ENCODE measurements at places on chromosomes 2 and 18. TPM values are rescaled to one million over a fixed set of nuclear protein-coding genes. Genes with fewer than 3 reads are reported as not detected.

DNA sequence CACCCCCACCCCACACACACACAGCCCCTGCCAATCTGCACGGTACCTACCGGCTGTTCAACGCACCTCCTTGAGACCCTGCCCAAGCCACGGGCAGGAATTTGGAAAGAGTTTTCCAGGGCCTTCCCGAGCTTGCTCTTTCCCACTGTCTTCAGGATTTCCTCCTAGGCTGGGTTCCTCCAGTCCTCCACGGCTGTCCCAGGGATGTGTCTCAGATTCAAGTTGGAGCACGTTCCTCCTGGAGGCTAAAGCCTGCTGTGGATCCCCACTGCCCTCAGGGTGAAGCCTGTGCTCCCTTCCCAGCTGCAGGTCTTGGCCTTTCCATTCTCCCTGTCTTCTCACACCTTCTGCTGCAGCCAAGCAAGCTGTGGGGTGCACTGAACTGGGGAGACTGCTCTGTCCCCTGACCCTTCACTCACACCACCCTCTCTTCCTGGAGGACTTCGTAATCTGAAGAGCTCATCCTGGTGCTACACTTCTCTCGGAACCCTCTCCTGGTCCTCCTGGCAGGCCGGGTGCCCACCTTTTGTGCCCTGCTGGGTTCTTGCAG lies 54.9 kb upstream of the HS6ST1 start:
- no peak overlapping the region for H3K4me3 ChIP-seq
- no peaks in the 10 kb centered on the region for H3K36me3 ChIP-seq
- H3K27me3 ChIP-seq: no peaks in the 10 kb centered on the region
- peaks cover 57% of the 10 kb centered on the region for H3K4me1 ChIP-seq

GRCh38 chr2:20165677-20166509 lies 59.0 kb downstream of the SDC1 start:
- H3K36me3 ChIP-seq: no peaks in the 10 kb centered on the region
- no peak for DNase-seq
- no peak overlapping the region for H3K4me3 ChIP-seq
- no peak overlapping the region for H3K27ac ChIP-seq
- H3K27me3 ChIP-seq: no peaks in the 10 kb centered on the region
- no peaks in the 10 kb centered on the region for H3K4me1 ChIP-seq

DNA sequence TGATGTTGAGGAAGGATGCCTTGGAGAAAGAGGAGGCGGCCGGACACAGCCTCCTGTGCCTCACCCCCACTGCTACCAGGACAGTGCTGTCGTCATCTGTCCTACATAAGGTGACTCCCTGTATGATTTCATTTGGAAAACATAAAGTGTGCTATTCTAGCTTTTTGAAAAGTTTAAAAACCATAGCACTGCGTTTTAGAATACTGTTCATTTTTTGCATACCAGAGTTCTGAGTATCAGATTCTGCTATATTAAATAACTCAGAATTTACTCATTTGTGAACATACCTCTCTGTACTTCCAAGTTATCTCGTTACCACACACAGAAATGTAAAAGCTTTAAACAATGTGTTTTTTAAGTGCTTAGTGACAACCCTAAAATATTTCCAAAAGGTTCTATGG lies 302.9 kb downstream of the LRRTM1 start:
- no peaks in the 10 kb centered on the region for H3K36me3 ChIP-seq
- no peak overlapping the region for H3K4me3 ChIP-seq
- DNase-seq: no peak
- no peaks in the 10 kb centered on the region for H3K4me1 ChIP-seq
- no peak overlapping the region for H3K27ac ChIP-seq

- no peak for DNase-seq
- no peak overlapping the region for H3K4me3 ChIP-seq
- H3K27ac ChIP-seq: no peak overlapping the region
- no peaks in the 10 kb centered on the region for H3K27me3 ChIP-seq
- no peaks in the 10 kb centered on the region for H3K36me3 ChIP-seq
These were observed 59.2 kb downstream of the CSRNP3 start for GRCh38 chr2:165528691-165529090.

DNA sequence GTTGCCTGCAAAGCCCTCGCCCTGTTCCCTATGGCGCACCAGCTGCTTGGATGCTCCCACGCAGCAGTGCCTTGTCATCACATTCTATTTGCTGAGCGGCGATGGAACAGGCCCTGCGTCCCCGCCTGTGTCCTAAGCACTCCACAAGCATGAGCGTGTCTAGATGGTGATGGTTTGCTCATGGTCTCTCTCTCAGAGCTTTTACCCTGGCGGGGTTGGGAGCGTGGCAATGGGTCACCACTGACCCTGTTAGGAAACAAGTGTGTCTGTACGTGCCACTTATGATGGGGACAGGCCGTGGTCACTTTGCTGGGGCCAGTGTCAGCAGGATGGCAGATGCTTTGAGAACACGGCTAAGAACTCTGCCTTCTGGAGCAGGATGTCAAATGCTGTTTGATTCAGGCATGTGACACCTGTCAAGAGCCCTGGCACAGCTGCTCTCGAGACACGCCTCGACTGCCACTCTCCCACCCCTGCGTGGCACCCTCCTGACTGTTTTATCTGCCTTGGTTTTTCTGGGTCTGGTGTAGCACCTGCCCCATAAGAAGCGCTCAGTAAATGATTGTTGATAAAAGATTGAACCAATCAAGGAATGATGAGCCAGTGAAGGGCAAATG lies 44.2 kb downstream of the RRM2 start:
- no peak overlapping the region for H3K4me3 ChIP-seq
- H3K27me3 ChIP-seq: no peaks in the 10 kb centered on the region
- no peaks in the 10 kb centered on the region for H3K36me3 ChIP-seq
- H3K4me1 ChIP-seq: no peaks in the 10 kb centered on the region
- no peak overlapping the region for H3K27ac ChIP-seq
- DNase-seq: no peak

DNA sequence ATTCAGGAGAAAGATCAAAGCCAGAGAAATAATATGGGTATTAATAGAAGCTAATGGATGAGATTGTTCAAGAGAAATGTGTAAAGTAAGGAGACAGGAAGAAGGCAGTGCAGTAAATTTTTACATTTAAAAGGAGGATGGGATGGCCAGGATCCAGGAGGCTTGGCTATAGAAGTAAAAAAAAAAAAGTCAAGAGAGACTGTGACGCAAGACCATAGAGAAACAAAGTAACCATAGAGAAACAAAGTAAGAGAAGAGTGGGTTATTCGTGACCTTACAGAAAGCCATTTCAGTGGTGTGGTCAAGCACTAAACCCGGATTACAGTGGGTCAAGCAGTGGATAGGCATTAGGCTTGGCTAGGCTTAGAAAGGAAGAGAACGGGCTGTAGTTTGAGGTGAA lies 10.5 kb upstream of the FAM171B start:
- no peak overlapping the region for H3K27ac ChIP-seq
- H3K4me3 ChIP-seq: no peak overlapping the region

DNA sequence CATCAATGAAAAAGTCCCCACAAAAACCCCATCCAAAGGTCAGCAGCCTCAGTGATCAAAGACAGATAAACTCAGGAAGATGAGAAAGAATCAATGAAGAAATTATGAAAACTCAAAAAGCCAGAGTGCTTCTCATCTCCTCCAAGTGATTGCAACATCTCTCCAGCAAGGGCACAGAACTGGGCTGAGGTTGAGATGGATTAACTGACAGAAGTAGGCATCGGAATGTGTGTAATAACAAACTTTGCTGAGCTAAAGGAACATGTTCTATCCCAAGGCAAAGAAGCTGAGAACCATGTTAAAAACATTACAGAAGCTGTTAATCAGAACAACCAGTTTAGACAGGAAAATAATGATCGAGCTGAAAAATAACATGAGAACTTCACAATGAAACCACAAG lies 442.8 kb upstream of the SYT4 start:
- no peaks in the 10 kb centered on the region for H3K27me3 ChIP-seq
- H3K4me1 ChIP-seq: no peaks in the 10 kb centered on the region
- no peak overlapping the region for H3K27ac ChIP-seq
- H3K36me3 ChIP-seq: no peaks in the 10 kb centered on the region

DNA sequence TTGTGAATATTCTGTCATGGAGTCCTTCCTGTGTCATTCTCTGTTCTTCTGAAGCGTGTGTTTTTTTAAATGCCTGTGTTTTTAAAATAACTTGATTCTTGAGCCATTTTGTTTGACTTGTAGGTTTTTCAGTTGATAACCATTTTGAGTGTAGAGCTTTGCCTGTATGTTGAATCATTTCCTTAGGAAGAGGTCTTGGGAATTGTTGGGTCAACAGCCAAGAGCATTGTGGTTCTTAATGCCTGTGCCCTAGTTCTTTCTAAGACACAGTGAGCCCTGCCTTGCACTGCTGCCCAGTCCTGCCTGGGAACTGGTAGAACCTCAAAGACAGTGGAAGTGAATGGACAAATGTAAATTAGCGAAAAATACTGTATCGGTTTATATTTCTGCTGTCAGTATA lies 25.9 kb downstream of the RAB12 start:
- DNase-seq: no peak
- no peaks in the 10 kb centered on the region for H3K4me1 ChIP-seq
- no peaks in the 10 kb centered on the region for H3K27me3 ChIP-seq
- no peak overlapping the region for H3K4me3 ChIP-seq

DNA sequence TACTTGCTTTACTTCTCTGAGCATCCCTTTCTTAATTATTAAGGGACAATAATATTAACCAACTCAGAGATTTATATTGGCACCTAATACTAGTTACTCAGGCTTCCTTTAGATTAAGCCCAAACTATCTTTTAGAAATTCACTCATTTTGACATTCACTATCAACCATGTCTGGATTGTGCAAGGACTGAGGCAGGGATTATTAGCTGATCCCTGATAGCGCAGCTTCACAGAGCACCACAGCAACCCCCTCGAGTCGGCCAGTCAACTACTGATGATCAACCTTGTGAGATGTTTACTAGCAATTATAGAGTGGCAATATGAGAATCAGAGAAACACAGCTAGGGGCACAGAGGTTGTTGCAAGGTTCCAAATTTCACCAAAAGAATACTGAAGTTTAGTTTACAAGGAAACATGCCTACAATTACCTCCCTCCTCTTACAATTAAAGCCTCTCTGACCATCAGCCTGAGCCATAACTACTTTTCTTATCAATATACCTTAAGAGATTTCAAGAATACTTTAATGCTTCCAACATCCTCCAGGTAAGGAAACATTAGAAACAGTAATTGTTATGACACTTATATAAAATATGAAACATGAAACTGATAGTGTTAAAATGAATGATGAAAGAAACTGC lies 191.6 kb downstream of the TCF4 start:
- H3K4me1 ChIP-seq: peaks cover 40% of the 10 kb centered on the region
- no peaks in the 10 kb centered on the region for H3K36me3 ChIP-seq
- H3K4me3 ChIP-seq: no peak overlapping the region
- H3K27ac ChIP-seq: peak overlapping the region; percentile 32
- no peaks in the 10 kb centered on the region for H3K27me3 ChIP-seq
- no peak for DNase-seq

DNA sequence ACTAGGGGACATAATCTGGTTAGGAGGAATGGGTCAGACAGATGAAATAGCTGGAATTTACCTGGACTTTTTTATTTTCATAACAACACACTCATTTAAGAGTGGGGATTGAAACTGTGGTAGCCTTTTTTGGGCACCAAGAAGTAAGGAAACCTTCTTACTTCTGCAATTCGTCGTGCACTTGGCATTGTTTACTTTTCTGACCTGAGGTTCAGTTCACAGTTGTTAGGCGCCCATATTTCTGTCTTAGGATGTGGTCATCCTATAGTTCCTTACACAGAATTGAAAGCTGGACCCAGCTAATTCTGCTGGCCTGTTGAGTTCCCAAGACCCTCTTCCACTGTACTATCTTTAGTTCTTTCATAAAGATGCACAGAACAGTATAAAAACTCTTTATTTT lies 72.9 kb downstream of the TMX3 start:
- no peaks in the 10 kb centered on the region for H3K27me3 ChIP-seq
- no peaks in the 10 kb centered on the region for H3K4me1 ChIP-seq
- DNase-seq: no peak
- H3K4me3 ChIP-seq: no peak overlapping the region
- H3K27ac ChIP-seq: no peak overlapping the region
- no peaks in the 10 kb centered on the region for H3K36me3 ChIP-seq

GRCh38 chr2:190576573-190576972 lies 42.1 kb upstream of the NEMP2 start:
- peaks cover 40% of the 10 kb centered on the region for H3K4me1 ChIP-seq
- no peaks in the 10 kb centered on the region for H3K27me3 ChIP-seq
- peak overlapping the region; percentile 68 for H3K27ac ChIP-seq
- no peaks in the 10 kb centered on the region for H3K36me3 ChIP-seq

DNA sequence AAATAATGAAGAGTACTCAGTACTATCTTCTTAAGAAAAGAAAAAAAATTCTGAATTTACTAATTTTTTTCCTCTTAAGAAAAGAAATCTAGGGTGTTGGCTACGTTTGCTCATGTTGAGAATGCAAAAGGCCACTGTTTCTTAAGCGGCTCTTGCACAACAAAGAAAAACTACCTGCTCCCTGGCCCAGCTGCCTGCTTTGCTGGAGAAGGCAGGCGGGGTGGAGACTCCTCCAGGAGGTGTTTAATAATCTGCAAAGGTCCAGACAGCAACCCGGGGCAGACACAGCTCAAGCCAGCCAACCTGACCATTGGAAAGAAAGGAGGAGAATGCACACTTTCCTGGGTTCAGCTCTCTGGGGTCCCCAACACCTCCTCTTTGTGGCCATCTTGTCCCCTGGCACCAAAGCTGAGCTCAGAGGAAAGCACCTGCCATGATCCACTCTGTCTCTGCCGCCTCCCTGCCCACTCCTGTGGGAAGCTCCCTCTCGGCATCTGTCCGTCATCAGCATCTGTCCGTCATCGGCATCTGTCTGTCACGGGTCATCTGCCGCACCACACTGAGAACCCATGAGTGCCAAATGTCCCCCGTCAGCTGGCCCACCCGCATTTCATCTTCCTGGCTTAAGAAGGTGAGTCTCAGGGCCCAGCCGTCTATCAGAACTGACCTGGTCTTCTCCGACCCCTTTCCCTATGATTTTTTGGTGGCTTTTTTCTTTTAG lies 11.9 kb downstream of the ZNF516 start:
- no peaks in the 10 kb centered on the region for H3K27me3 ChIP-seq
- H3K27ac ChIP-seq: no peak overlapping the region
- H3K36me3 ChIP-seq: no peaks in the 10 kb centered on the region
- peaks cover 9% of the 10 kb centered on the region for H3K4me1 ChIP-seq

DNA sequence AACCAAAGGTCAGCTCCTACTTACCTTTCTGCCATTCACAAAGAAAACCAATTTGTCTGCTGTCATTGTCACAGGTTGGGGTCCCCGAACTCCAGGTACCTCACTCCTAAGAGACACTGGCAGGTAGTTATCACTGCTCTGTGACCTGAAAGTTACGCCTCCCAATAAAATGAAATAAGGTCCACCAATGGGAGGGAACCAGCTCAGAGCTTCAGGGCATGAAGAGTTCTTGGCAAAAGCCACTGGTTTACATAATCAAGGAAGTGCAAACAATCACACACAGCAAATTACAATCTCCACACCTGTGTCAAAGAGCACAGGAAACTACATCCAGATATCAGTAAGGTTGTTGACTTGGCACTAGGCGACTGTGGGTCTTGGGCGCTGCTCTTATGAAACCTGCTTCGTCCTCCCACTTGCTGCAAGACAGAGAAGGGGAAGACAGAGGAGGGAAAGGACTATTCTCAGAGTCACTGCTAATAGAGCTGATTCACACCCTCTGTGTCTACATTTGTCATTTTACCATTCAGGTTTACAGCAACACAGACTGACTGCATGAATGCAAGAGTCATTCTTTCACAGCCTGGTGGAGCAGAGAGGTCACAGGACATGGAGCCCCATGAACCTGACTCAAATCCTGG lies at the start of gene XDH:
XDH (minus strand) TSS at position 142 of the 641 bp plus-strand sequence; CDS start at position 66, 76 bp downstream.
- no peak within 1 kb of the TSS for H3K4me3 ChIP-seq
- no peaks in the 10 kb centered on the region for H3K36me3 ChIP-seq
- H3K27ac ChIP-seq: no peak within 1 kb of the TSS
- H3K4me1 ChIP-seq: no peaks in the 10 kb centered on the region
- DNase-seq: no peak

Gene OSBPL6
- total RNA-seq: 2.2 TPM

Gene SLC35F5
- 55.1 TPM for total RNA-seq

Gene GALNT14
- 1.2 TPM for total RNA-seq

Gene CRYBA2
- not detected for total RNA-seq

Gene CNGA3
- total RNA-seq: 4.3 TPM

Gene GKN1
- not detected for total RNA-seq

Gene ALPP
- not detected for total RNA-seq

Gene TET3
- total RNA-seq: 5.8 TPM

Gene PRKAG3
- not detected for total RNA-seq
